Dorsolateral prefrontal cortex (tissue), 122 donors: ENCODE measurements at places on chromosomes 5 and 9. TPM values are rescaled to one million over a fixed set of nuclear protein-coding genes. Genes with fewer than 3 reads are reported as not detected.

GRCh38 chr9:20314981-20315380 lies 307.3 kb downstream of the MLLT3 start:
- no peak for DNase-seq

Gene BRINP1
- total RNA-seq, result 59.1 TPM

GRCh38 chr5:17218353-17219005 lies 1.0 kb downstream of the BASP1 start:
- DNase-seq, result peak; percentile 51

GRCh38 chr9:132032238-132032950 lies 47.3 kb downstream of the MED27 start:
- DNase-seq, result no peak

GRCh38 chr9:32968101-32969011 lies 33.1 kb downstream of the APTX start:
- DNase-seq, result peak; percentile 81

Gene LHX2
- total RNA-seq, result 50.3 TPM

Gene SCGB3A2
- 1.0 TPM for total RNA-seq

Gene IFNA2
- 2.8 TPM for total RNA-seq

- no peak for DNase-seq
Observed at GRCh38 chr9:95588724-95589588, 72.2 kb upstream of the PTCH1 start.
